ENCODE measurements at places on chromosomes 1 and 21. TPM values are rescaled to one million over a fixed set of nuclear protein-coding genes. Genes with fewer than 3 reads are reported as not detected.

Gene KIAA0040
- 34.5 TPM for total RNA-seq

Gene TIE1
- 699 TPM for total RNA-seq

Gene SLAMF9
- total RNA-seq = not detected

Gene FCRL1
- not detected for total RNA-seq

Gene TMIGD3
- not detected for total RNA-seq

Gene NFIA
- total RNA-seq = 10.2 TPM

Gene ACAP3
- total RNA-seq = 17.4 TPM

Gene CD101
- total RNA-seq = 0.11 TPM

Gene ANKRD34A
- total RNA-seq = 0.20 TPM

Gene RCAN3
- 3.1 TPM for total RNA-seq

Gene OR2T33
- not detected for total RNA-seq

Gene PTGS2
- 10.0 TPM for total RNA-seq

Gene ASAP3
- total RNA-seq = 12.6 TPM

Gene TMEM50B
- 28.1 TPM for total RNA-seq

Gene MAP10
- total RNA-seq = 1.1 TPM

Gene PARP1
- total RNA-seq = 156 TPM

Gene ACTA1
- not detected for total RNA-seq

Gene HSD3B2
- total RNA-seq = not detected

Gene FASLG
- not detected for total RNA-seq

Gene PPIE
- 51.4 TPM for total RNA-seq

Gene CNIH3
- 2.0 TPM for total RNA-seq

Gene FMO2
- total RNA-seq = under 0.01 TPM

Gene KCNE1
- 0.13 TPM for total RNA-seq

Gene SEMA4A
- total RNA-seq = 0.42 TPM

Gene KLHDC7A
- not detected for total RNA-seq

Gene CRTC2
- total RNA-seq = 2.4 TPM

Gene NPPA
- total RNA-seq = not detected

Gene PLA2G2D
- not detected for total RNA-seq

Gene GPR161
- total RNA-seq = 40.3 TPM

Gene CFHR1
- total RNA-seq = 0.07 TPM

Gene ARHGAP30
- total RNA-seq = 0.04 TPM

Gene ZNF593OS
- total RNA-seq = not detected

Gene SELE
- total RNA-seq = 2.8 TPM

Gene LORICRIN
- not detected for total RNA-seq

Gene KIF21B
- total RNA-seq = 2.9 TPM

Gene DISP3
- total RNA-seq = 0.07 TPM

Gene PDC
- total RNA-seq = not detected

Gene TNFRSF8
- total RNA-seq = 0.32 TPM

Gene FCRL2
- not detected for total RNA-seq

Gene LAMC1
- total RNA-seq = 428 TPM

Gene MANEAL
- 0.88 TPM for total RNA-seq

Gene SMYD3
- 26.7 TPM for total RNA-seq
